ENCODE measurements at places on chromosomes 6 and 20. TPM values are rescaled to one million over a fixed set of nuclear protein-coding genes. Genes with fewer than 3 reads are reported as not detected.
A peak's percentile ranks its signal among the peaks of the same experiment; 100 is the strongest.

GRCh38 chr6:7025861-7026260 is 81.9 kb upstream of the RREB1 start:
- DNase-seq: no peak

DNA sequence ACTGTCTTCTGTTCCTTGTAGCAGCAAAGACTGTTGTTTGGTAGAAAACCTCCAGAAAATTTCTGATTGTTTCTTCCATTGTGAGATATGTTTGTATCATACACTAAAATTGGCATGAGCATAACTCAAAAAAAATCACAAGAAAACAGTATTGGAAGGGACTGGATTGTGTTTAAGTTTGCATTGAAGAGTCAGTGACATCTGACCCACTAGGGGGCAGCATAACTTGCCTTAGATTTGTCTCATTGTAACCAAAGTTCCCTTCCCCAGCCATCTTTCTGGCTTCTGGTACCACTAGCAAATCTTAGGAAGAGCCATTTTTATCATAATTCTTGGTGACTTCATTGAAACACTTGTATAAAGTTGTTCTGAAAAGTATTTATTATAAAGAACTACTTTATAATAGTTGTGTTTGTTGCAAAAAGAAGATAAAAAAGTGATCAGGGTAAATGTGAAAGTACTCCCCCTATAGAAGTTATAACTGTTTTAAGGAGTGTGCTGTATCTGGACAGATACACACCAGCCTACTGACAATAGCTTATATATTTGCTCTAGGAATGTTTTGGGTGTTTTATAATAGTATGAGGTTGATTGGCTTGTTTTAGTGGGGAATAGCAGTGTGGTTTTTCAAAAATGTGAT is 7.7 kb downstream of the CSTF1 start:
- peak; percentile 46 for DNase-seq

- DNase-seq: no peak
Observed at GRCh38 chr6:45047573-45047972, 280.6 kb upstream of the RUNX2 start.

DNA sequence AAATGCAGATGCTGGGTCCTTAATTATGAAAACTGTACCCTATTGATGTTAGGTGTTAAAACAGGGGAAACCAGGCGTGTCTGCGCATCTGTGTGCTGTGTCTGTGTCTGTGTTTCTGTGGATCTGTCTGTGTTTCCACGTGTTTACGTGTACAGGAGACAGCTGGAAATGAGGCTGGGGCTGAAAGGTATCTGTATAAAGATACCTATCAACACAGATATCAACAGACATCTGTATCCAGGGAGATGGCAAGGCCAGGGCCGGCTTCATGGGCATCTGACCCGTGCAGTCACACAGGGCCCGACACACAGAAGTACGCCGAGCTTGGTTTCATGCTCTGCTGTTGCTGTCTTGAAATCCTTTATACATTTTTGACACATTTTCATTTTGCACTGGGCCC is 48.6 kb downstream of the BMP7 start:
- no peak for DNase-seq

The SPATS1 gene
- polyA plus RNA-seq: not detected

Measured in forelimb muscle (tissue), 1 donor.